CD14-positive monocyte (primary cell): ENCODE measurements at places on chromosomes 6 and 20.

DNA sequence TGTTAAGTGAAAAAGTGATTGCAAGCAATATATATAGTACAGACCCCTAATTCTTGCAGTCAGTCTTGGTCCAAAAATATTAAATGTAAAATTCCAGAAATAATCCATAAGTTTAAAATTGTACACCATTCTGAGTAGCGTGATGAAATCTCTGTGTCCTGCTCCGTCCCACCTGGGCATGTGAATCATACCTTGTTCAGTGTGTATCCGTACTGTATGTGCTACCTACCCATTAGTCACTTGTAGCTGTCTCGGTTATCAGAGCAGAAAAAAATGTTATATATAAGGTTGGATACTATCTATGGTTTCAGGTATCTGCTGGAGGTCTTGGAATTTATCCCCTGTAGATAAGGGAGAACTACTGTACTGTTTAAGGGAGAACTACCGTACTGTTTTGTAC lies 16.3 kb downstream of the IRAK1BP1 start:
- no peak for DNase-seq

- peak; percentile 81 for DNase-seq
These were observed 6.0 kb upstream of the LATS1 start for GRCh38 chr6:149723771-149724417.

DNA sequence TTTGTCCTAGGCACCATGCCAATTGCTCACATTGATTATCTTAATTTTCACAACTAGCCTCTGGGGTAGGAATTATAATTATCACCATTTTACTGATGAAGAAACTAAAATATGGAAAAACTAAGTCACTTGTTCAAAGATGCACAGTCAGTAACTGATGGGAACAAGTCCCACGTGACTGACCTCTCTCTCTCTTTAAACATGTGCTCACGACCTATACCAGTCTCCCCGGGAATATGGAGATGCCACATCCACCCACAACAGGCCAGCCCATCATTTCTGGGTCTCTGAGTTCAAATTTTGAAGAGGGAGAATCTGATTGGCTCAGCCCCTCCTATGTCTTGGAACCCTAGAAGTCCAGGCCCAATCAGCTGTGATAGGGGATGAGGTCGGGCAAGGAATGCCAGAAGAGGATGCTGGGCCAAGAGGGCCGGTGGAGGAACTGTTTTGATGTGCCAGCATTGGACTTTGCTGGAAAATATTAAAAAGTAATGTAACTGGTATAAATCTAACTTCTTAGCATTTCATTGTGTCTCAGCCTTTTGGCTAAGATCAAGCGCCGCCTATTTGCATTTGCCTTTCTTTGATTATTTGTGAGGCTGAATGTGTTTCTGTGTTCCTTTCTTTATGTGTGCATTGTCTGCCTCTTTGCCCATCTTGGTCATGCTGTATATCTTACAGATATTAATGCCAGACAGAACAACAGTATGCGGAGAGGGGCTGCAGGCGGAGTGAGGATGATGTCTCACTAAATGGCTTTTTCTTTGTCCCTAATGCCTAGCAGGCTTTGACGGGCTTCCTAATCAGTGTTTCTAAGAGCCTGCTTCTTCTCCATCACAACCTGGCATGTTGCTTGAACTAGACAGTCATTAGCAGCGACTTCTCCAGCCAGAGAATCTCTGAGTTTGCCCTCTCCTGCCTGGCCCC lies 126.6 kb downstream of the VEGFA start:
- no peak for DNase-seq

- DNase-seq = no peak
These were observed 178.3 kb downstream of the THBS2 start for GRCh38 chr6:169075211-169075914.

GRCh38 chr20:49819702-49820101 lies 7.1 kb downstream of the SLC9A8 start:
- DNase-seq = no peak

- no peak for DNase-seq
These were observed 38.8 kb downstream of the CPNE5 start for GRCh38 chr6:36800223-36801076.

DNA sequence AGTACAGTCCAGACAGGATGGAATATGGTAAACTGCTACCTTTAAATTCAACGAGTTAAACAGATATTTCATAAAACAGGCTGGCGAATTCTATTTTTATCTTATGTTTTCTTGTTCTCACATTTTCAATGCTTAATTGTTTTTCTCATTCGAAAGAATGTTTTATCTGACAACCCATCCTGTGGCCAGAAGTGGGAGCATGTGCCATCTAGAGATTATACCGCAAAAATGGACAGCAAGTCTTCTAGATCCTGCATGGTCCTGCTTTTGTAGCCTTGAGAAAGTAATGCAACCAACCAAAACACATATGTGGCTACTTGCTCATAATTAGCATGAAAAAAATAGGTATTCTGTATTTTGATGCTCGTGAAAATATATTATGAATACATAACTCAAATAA lies 30.7 kb downstream of the TUBB2B start:
- DNase-seq = no peak

- DNase-seq = no peak
These were observed 57.8 kb downstream of the ATP9A start for GRCh38 chr20:51710361-51710894.

GRCh38 chr20:62507323-62507722 lies 31.5 kb upstream of the GATA5 start:
- no peak for DNase-seq

- no peak for DNase-seq
These were observed 2.6 kb upstream of the ANKRD6 start for GRCh38 chr6:89430201-89430962.

DNA sequence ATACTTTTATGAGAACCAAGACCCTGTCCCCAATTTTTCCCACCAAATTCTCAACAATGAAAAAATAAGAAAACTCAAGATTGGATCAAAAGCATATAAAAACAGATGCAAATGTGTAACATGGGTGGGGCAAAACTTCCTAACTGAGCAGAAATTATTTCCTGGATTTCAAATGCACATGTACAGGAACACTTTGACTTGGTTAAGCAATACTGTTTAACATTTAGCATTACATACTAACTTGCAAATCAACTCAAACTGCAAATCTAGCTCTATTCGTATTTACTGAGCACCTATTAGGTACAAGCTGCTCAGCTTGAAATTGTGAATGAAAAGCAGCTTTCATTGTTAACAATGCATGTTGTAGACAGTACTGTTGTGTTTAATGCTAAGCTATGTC lies 40.2 kb downstream of the BMP5 start:
- no peak for DNase-seq

DNA sequence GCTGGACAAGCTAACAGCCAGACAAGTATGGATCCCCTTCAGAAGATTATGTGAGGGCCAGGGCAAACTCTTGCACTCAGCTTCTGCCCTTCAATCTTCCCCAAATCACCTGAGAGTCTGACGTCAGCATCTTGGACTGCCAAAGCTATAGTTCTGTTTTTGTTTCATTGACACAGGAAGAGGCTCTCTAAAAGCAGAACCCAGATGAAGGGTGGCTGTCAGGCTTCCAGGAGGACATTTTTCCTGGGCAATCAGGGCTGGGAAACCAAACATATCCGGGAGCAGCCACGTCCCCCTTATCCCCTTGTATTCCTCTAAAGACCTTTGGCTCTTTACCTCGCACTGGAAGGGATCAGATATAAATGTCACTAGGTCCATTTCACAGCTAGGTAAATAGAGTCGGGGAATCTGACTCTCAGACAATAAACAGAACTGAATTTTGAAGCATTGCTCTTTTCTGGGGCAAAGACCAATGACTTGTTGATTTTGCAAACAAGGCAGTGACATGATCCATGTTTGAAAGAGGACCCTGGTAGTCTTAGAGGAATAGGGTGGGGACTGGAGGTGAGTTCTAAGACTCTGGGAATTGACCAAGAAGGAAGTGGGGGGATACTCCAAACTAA lies 13.3 kb downstream of the MAFB start:
- DNase-seq = no peak

- DNase-seq = no peak
These were observed 80.7 kb upstream of the CNKSR3 start for GRCh38 chr6:154591234-154591633.

DNA sequence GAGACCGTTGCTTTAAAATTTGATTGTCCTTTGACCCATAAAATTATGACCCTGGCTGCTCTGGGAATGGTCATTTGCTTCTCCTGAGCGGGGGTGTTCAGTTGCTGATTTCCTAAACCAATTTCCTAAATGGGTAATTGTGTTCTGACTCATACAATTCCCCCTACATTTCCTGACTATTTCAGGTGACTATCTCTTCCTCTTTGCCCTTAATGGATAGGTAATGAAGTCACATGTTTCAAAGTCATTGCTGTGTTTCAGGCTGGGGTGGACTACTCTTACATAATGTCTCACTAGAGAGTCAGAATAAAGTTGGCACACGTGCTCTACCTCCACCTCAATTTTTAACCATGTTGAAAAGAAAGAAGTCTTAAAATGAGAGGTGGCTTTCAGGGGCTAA lies 109.8 kb downstream of the DOK5 start:
- DNase-seq = no peak
